CD4-positive, alpha-beta T cell treated with Interleukin-17A for 4 hours (primary cell): ENCODE measurements at places on chromosomes 2 and 18.
A peak's percentile ranks its signal among the peaks of the same experiment; 100 is the strongest.

- DNase-seq, result no peak
These were observed 22.3 kb upstream of the ST3GAL5 start for GRCh38 chr2:85911097-85911496.

DNA sequence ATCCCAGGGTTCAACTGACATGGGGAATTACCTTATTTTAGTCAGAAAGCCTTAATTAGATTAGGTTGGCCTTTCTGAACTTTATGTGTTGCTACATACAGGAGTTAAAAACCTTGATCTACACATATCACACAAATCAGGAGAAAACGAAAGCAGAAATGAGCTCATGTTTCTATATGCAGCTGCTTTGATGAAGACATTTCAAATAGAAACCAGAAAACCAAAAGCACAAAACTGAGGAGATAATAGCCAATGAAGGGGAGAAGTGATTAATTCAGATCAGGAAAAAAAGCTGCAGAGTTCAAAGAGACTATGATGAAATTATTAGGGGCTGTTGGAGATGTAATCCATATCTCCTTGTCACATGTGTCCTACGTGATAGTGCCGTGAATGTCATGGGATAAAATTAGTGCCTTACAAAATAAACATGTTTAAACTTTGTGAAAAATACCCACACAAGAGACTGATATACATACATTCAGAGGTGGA, 255.0 kb downstream of the CAMKMT start:
- no peak for DNase-seq

- no peak for DNase-seq
These were observed 84.5 kb downstream of the PRPF40A start for GRCh38 chr2:152632736-152633135.

DNA sequence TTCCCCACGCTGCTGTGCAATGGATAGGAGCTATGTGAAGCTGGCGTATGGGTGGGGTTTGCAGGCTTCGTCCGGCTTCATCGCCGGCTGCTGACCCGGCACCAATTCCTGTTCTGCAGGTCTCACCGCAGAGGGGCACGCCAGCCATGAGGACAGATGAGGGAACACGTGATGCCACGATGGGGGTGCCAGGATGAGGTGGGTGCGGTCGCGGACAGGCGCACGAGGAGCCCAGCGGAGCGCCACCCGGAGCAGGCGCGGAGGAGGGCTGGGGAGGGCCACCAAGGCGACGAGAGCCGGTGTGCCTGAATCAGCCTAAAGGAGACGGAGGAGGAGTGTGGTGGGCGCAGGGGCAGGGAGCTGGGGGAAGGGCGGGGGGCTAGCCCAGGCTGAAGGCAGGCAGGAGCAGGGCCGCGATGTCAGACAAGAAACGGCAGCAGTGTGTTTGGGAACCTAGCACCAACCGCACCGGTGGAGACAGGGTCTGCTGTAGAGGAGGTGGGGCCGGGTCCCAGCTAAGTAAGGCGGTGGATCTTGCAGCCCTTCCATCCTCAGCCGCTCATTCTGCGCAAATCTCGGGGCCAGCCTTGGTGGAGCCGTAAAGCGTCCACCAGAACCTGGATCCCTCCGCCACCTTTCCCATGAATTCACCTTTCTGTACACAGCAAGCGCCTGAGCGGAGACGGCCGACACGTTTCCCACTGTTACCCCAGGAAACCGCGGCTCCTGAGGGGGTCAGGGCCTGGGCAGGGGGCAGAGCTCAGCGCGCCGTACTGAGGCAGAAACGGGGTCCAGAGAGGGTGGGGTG, 17.0 kb upstream of the CD8A start:
- peak; percentile 28 for DNase-seq

DNA sequence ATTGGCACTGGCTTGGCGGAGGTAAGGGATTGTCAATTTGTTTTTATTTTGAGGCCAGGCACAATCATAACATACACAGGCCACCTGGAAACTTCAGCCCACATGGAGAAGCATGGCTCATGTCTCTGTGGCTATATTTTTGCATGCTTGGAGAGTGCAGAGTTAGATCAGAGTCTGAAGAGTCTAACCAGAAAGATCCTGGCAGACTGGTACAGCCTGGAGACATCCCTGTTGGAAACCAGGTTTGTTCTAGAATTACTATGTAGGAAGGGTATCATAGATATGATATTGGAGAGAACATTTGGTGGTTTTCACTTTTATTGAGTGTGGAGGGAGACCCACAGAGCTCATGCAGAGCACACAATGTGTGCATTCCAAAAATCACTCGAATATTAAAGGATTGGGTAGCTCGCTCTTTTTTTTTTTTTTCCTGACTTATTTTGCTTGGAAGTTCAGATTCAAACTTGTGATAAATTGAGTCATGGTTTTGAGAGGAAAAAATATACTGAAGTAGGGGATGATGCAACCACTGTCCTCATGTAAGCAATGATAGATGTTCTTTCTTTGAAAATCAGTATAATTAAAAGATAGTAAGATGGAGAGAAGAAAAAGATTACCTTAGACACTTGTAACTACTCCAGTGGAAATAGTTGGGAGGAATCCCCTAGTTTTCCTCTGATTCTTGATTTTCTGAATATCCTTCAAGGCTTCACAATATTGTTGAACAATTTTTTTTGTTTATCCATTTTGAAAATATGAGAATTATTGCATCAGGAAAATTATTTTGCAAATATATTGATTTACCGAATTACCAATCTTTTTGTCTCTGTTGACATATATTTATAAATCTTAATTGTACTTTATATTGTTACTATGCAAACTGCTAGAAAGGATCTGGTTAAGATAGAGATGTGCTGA, 185.7 kb upstream of the ZEB2 start:
- no peak for DNase-seq

- peak; percentile 5 for DNase-seq
These were observed 209.2 kb downstream of the ICOS start for GRCh38 chr2:204145791-204146190.

- no peak for DNase-seq
These were observed 301.7 kb upstream of the FSIP2 start for GRCh38 chr2:185436787-185437372.

- no peak for DNase-seq
These were observed 8.3 kb downstream of the TRIM54 start for GRCh38 chr2:27290549-27290948.

GRCh38 chr2:69975853-69976462, 14.5 kb upstream of the ASPRV1 start:
- no peak for DNase-seq

GRCh38 chr2:143175438-143175837, 46.2 kb downstream of the ARHGAP15 start:
- peak; percentile 22 for DNase-seq

DNA sequence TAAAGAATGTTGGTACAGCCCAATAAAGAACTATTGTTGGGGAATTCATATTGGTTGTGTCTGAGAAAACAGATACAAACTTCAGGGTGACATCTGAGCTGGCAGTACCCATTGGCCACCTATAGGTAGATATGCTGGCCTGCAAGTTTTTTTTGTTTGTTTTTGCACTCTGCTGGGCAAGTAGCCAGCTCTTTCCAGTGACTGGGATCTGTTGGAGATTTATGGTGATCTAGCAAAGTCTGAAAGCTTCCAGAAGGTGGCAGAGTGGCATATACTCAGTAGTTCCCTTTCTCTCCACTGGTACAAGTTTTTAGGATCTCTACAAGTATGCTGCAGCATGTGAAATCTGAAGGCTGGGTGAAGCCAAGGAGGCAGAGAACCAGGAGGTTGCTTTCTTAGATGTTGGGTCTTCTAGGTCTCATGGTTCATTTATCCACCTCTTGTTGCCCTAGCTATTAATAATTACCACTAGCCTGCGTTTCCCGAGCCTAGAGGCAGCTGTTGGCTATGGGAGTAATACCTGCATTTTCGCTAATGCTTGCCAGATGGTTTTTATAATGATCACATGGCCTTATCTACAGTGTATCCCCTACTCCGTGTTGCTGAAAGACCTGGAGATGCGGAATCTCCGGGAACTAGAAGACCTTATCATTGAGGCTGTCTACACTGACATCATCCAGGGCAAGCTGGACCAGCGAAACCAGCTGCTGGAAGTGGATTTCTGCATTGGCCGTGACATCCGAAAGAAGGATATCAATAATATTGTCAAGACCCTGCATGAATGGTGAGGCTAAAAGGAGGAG, 9.5 kb downstream of the COPS7B start:
- no peak for DNase-seq

DNA sequence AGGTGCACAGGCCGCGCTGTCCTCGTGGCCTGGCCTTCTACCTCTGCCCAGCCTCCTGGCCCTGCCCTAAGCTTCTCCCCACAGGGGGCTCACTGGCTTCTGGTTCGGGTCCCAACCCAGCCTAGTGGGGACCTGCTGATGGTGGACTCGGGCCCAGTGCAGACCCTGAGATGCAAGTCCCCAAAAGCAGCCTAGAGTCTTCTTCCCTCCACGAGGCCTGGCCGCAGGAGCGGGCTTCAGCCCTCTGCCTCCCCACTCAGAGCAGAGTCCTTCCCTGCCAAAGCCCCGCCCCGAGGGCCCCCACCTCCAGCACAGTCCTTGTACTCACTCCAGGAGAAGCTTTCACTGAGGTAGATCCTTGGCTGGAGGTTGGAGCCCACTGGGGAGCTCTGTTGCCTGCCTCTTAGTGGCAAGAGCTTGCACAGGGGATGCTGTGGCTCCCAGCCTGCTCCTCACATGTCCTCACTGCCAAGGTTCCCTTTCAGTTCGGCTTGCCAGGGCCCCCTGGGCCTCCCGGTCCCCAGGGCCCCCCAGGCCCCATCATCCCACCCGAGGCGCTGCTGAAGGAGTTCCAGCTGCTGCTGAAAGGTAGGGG, 3.6 kb downstream of the ERFE start:
- no peak for DNase-seq

GRCh38 chr2:222504719-222505118, 80.4 kb downstream of the SGPP2 start:
- DNase-seq, result no peak

GRCh38 chr2:237535385-237536082, 30.8 kb upstream of the PRLH start:
- no peak for DNase-seq

DNA sequence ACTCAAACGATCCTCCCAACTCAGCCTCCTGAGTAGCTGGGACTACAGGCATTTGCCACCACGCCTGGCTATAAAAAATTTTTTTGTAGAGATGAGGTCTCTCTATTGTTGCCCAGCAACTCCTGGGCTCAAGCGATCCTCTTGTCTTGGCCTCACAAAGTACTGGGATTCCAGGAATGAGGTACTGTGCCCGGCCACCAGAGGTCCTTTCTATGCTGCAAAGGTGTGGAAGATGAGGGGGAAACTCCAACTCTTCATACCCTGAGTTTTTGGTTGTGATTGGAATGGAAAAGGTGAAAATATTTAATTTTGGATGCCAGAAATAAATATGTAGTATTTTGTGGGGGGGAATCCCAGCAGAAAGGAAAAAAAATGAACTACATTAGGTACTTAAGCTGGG, 36.0 kb downstream of the MRPL33 start:
- DNase-seq, result peak; percentile 7

GRCh38 chr2:233822781-233823730, 31.3 kb downstream of the HJURP start:
- DNase-seq, result no peak

DNA sequence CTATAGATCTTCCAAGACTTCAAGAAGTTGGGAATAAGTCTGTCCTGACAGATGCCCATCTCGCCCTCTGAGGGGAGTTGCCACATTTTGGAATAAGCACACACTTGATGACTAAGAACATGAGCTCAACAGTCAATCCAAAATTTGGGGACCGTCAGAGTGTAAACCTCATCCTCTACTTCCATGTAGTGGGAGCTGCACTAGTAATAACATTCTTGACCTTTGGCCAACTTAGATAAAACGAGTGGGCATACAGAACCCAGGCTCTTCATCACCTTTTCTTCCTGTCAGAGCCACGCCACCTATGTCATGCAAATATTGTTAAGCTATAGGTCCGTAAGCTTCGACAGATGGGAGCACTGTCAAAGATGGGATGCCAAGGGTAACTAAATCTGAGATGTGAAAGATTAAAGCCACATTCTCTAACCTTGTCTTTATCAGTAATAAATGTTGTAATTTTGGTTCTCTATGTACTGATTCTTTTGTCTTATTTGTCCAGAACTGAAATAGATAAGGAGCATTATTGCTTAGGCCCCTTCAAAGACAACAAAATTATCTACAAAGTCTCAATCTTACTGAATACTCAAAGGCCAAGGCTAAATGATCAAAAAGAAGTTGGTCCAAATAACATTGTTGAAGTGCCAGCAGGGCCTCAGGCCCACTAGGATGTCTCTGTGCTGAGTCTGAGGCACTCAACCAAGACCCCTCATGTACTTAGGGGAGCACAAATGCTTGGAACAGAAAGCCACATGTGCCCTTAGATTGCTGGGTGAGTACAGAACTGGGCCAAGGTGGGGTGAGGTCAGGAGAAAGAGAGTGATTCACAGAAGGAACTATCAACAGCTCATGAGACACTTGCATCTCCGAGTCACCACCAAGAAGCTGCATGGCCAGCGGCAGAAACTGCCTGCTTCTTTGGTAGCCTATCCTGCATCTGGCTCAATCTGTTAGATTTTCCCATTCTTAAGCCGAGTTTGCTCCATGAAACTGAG, 15.0 kb downstream of the CDH2 start:
- no peak for DNase-seq
